ENCODE measurements at places on chromosomes 7 and 10.

- no peak for DNase-seq
Measured at GRCh38 chr7:151198945-151199848, 11.1 kb downstream of the H2BK1 start.

- no peak for DNase-seq
Measured at GRCh38 chr10:108899670-108900069, 1023.6 kb downstream of the XPNPEP1 start.

DNA sequence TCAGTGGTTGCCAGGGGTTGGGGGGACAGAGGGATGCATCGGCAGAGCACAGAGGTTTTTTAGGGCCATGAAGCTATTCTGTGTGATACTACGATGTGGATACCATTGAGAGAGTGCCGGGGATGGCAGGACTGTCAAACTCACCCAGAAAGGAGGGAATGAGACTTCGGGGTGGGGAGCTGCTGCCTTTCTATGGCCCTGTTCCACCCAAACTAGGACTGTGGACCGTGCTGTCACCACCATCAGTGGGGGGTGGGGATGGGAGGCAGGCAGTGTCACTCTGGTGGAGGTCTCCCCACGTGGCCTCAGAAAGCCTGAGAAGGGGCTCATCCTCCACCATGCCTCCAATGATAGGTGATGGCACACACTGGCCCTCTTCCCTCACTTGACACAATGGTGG lies 146.2 kb downstream of the PTPN20 start:
- no peak for DNase-seq

DNA sequence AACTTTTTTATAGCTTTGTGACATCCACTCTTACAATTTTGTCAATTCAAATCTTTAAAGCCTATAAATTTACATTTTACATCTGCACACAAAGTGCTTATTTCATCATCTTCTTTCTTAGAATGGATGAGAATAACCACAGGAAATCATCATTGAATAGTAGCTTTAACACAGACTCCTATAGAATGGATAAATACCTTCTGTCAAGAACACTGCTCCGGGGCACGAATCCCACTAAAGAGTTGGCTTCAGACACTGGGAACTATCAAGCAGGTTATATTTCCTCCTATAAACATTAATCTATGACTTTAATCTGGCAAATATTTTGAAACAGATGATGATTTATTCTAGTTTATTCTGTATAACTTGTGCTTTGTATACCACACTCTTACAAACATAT lies 269.7 kb upstream of the TPK1 start:
- DNase-seq, result no peak

- DNase-seq, result no peak
Measured at GRCh38 chr10:22894714-22895113, 33.1 kb upstream of the ARMC3 start.

GRCh38 chr10:80260295-80261243 lies 28.9 kb downstream of the MAT1A start:
- no peak for DNase-seq

DNA sequence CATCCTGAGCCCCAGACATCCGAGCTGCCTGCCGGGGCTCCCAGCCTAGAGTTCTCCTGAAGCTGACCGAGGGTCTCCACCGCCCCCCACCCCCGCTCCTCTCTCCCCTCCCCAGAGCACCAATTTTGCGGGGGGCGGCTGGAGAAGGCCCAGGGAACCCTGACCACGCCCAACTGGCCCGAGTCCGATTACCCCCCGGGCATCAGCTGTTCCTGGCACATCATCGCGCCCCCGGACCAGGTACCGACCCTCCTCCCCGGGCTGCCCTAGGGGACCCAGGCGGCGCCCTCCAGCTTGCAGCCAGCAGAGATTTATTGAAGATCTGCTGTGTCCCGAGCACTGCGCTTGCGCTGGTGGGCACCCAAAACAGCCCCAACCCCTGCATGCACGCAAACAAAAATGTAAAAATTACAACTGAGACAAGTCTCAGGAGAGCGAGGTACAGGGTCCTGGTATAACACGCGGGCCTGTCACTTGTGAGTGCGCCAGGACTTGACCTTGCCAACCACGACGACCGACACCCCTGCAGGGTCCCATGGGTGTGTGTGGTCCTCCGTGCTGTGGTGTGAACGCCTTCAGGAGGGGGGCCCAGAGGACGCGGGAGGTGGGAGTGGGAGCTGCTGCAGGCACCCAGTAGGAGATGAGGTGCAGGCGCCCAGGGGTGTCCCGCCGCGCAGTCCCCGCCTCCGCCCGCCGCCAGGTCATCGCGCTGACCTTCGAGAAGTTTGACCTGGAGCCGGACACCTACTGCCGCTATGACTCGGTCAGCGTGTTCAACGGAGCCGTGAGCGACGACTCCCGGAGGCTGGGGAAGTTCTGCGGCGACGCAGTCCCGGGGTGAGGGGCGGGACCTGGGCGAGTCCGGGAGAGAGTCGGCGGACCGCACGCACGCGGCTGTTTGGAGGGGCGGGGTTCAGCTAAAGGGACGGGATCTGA lies 3.1 kb downstream of the PCOLCE start:
- no peak for DNase-seq

- DNase-seq, result no peak
Measured at GRCh38 chr10:52674474-52674873, 98.1 kb downstream of the MBL2 start.

GRCh38 chr10:13485623-13486022 lies 43.2 kb downstream of the BEND7 start:
- no peak for DNase-seq

GRCh38 chr7:1567049-1567771 lies 2.6 kb downstream of the PSMG3 start:
- DNase-seq, result no peak

GRCh38 chr10:89274928-89275327 lies 23.4 kb upstream of the LIPA start:
- no peak for DNase-seq

- DNase-seq, result no peak
Measured at GRCh38 chr7:137996386-137996851, 5.5 kb downstream of the CREB3L2 start.

DNA sequence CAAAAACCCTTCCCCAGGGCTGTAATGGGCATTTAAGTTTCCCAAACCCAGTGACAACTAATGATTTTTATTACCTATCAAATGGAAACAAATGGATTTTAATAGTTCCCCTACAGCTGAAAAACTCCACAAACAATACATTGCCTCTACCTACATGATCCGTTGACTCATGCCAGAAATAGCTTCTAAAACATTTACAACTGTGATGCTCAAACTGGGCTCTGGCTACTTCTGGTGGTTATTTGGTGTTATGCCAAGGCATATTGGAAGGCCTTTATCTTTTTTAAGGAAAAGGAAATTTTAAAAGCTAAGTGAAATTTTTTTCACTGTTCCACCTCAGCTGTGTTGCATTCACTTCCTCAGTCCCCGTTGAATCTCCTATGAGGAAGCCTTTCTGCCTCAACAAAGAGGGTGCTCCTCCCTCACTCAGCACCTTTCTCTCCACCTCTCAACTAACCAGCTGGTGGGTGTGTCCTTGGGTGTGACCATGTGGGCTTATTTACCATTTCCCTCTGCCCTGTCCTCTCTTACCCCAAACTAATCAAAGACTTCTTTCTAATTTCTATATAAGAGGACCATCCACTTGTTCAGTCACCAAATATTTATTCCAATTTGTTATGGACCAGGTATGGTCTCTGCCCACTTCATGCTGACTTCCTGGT lies 82.9 kb downstream of the PRTFDC1 start:
- no peak for DNase-seq

DNA sequence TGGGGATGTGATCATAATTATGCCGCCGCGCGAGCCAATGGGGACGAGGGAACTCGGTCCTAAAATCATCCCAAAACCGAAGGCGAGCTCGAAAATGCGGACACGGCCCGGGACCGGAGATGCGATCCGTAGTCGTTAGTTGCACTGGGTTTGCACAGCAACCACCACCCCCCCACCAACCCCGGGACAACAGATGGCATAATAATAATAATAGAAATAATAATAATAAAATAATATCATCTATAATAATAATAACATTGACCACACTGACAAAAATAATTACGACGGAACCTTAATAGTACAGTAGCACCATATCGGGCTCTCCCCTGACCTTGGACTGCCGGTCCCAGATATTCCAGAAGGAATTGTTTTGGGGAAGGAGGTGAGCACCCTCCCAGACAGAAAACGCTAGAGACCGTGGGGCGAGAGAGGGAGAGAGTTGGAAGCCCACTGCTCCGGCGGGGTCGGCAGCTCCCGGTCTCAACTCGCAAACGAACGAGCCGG lies 1.1 kb upstream of the EMX2 start:
- DNase-seq, result no peak

DNA sequence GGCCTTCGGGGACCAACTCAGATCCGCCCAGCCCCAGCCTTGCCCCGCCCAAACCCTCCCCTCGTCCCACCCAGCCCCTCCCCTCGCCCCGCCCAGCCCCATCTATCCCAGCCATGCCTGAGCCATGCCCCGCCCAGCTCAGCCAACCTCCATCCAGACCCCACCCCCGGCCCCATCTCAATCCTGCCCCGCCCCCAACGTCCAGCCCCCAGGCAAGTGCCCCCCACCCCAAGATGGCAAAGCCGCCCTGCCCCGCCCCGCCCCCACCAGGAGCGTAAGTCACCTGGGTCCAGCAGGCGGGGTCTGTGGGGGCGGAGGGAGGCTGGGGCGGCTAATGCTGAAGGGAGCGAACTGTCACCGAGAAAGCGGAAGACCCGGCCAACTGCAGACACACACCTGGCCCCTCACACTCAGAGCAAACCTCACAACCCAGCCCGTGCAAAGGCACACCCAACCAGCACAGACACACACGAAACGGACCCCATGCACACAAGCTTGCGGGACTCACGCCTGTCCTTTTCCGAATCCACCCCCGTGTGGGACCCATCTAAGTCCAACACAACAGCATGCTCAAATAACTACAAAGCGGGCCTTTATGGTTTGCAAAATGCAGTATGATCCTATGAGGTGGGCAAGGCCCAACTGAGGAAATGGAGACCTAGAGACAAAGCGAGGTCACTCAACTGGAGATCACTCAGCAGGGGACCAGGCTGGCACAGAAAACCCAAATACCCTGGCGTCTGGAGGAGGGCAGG lies 11.5 kb upstream of the OGA start:
- peak; percentile 83 for DNase-seq

GRCh38 chr10:16519908-16520861 lies 1.5 kb downstream of the C1QL3 start:
- no peak for DNase-seq

DNA sequence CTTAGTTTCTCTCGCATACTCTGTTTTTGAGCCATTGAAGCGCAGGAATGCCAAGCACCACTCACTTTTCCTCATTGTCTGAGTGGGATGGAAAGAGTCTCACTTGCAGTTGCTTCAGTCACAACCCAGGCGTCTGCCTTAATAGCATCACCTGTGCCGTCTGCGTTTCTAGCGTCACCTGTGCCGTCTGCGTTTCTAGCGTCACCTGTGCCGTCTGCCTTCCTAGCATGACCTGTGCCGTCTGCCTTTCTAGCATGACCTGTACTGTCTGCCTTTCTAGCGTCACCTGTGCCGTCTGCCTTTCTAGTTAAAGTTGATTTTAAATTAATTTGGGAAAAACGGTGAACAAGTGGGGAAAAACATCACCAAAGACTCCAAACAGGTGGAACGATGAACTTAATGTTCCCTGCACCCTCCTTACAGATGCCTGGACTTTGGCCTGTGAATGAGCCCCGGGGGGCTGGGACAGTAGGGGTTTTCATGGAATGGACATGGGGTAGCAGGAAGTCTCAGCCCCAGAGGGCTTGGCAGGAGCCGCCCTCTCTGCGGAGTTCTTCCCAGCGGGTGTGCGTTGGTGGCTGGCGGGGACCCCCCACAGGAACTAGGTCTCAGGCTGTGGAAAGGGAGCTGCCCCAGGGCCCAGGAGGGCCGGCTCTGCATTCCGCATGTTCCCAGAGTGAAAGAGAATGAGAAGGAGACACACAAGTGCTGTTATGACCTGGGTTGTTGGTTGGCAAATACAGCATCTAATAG lies 3.5 kb downstream of the ZNF511 start:
- DNase-seq, result no peak

DNA sequence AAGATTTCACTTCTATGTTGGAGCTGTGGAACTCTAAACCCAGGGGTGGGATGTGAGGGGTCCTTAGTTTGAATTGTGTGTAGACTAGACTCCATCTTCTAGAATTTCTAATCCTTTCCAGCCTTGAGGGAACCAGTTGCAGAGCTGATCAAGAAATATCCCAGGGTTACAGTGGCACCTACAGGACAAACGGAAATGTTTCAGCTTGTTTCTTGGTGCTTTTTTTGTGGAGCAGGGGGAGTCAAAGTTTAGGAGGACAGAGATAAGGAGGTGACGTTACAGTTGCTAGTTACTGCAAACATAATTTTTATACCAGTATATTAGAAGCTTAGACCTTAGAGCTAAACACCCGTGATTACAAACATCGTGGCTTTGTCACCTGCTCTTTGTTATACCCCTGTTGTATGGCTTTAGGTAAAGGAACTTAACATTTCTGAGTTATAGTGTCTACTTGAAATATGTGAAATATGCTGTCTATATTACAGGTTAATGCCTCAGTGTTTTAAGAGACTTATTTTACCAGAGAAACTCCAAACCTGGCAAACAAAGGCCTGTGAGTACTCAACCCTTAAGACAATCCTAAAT lies 84.5 kb upstream of the DYNC1I1 start:
- DNase-seq, result no peak

- no peak for DNase-seq
Measured at GRCh38 chr10:104028146-104028545, 57.5 kb downstream of the COL17A1 start.

DNA sequence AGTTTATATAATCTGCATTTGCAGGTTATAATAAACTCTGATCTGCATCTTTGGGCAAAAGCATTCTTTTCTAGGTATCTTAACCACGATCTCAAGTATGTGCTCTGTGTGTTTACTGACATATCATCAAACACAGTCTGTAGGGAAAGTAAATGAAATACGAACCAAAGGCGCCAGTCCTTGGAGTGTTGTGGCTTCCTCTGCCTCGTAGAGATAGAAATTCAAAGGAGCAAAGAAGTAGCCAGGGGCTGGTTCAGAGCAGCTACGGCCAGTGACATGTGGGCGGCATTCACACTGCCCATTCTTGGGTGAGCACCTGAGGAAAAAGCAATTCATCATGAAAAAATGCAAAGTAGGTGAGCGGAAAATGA lies 38.7 kb downstream of the LAMB4 start:
- DNase-seq, result no peak

DNA sequence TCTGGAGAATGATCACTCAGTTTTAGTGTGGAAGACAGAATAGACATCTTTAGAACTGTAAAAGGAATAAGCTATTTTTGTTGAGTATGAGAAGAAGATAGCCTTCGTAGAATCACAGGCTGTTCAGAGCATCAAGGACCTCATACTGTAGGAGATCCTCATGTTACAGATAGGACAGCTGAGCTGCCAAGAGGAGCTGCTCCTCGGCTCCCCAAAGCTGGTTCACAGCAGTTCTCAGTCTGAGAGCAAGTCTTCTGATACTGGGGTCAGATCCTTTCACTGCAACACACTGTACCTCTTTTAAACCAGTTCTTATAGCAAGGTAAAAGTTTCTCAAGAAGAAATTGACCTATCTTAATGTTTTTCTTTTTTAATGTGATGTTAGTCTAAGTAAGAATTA lies 17.1 kb downstream of the CCNY start:
- DNase-seq, result no peak

Measured in T-helper 2 cell (primary cell).